ENCODE measurements at places on chromosomes 3 and 15.
A peak's percentile ranks its signal among the peaks of the same experiment; 100 is the strongest.

GRCh38 chr3:115627180-115628074 is 4.1 kb downstream of the GAP43 start:
- DNase-seq = no peak

- DNase-seq = no peak
These were observed 293.0 kb downstream of the UBE2E2 start for GRCh38 chr3:23496165-23496564.

DNA sequence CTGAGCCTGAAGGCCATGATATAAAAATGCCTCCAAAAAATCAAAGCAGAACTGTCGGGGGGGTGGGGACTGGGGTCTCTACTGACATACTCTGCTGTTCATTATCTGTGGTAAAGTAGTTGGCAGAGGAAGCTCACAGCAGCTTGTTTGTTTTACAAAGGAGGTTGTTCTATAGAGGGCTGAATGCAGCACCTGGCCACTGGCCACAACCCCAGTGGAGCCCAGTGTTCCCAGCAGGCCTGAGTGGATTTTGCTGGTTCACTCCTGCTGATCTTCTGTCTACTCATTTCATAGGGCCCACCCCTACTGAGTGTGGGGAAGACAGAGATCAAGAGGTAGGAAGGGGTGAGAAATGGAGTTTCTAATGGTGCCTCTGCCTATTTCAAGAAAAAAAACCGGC is 125.5 kb downstream of the DIPK2A start:
- DNase-seq = no peak

- no peak for DNase-seq
These were observed 1138.4 kb downstream of the SI start for GRCh38 chr3:163939926-163940325.

- no peak for DNase-seq
These were observed 184.3 kb downstream of the AKAP13 start for GRCh38 chr15:85564686-85565085.

DNA sequence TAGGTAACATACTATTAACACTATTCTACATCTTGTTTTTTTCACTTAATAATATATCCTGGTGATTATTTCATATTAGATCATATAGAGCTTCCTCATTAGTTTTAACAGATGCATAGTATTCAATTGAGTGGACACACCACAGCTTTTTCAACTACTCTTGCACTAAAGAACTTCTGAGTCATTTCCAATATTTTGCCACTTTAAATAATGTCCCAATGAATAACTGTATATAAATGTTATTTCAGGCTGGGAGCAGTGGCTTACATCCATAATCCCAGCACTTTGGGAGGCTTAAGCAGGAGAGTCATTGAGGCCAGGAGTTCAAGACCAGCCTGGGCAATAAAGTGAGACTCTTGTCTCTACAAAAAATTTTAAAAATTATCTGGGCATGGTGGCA is 26.9 kb downstream of the MAP1A start:
- DNase-seq = no peak

DNA sequence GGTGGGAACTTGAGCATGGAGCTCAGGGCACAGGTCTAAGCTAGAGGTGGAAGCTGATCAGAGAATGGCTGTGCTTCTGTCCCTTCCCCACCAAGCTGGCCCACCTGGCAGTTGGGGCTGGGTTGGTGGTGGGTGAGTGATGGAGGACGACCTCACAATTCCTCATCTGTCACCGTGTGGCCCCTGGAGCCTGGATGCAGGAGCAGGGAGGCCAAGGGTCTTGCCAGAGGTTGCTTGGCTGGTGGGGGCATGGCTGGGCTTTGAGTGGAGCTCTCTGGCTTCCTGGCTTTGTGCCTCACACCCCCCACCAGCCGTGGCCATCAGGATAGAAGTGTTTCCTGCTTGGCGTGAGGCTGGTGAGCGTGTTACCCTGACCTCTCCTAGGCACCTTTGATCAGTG is 36.0 kb downstream of the FBLN2 start:
- DNase-seq = no peak

DNA sequence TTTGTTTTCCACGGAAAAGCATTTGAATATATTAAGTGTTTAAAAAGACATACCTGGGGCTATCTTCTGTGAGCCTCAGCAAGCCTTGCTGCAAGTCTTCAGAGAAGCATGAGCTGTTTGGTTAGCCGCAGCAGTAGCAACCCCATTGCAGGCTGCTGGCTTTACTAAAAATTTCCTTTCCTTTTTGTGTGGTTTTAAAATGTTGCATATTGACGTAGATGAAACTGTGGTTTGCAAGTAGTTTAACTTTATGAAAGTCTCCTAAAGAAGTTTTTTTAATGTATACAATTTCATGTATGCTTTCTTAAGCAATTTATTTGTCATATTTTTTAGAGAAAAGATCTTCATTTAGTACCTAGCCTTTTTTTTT is at the start of gene GPR171:
GPR171 (minus strand) TSS at position 166 of the 370 bp plus-strand sequence. CDS start 3,830 bp downstream, outside the sequence.
- peak; percentile 85 for DNase-seq

GRCh38 chr3:41163421-41163820 is 35.9 kb upstream of the CTNNB1 start:
- DNase-seq = no peak

DNA sequence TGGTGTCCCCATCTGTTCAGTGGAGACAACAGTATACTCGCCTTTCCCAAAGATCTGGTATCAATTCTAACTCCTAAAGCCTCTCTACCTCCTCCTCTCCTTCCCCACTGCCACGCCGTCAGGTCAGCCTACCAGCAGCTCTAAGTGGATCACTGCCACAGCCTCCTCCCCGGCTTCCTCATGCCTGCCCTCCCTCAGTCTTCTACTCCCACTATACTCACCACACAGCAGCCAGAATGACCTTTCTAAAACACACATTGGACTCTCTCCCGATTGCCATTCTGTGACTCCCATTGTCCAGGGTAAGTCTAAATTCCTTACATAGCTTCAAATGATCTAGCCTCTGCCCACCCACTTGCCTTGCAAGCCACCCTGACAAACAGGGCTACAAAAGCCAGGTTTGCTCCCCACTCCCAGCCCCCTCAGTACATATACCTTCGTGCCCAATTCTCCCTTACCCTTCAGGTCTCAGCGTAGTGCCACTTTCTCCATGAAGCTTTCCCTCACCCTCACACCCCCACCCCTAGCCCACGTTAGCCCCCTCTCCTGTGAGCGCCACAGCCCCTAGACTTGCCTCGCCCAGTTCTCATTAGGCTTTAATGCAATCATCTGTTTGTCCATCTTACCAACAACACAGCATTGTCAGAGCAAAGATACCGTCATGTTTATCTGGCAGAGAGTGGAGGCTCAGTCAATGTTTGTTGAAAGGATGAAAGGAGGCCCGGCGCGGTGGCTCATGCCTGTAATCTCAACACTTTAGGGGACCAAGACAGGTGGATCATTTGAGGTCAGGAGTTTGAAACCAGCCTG is 9.5 kb upstream of the SEMA7A start:
- no peak for DNase-seq

GRCh38 chr3:122535964-122536631 is 21.4 kb upstream of the KPNA1 start:
- DNase-seq = no peak

DNA sequence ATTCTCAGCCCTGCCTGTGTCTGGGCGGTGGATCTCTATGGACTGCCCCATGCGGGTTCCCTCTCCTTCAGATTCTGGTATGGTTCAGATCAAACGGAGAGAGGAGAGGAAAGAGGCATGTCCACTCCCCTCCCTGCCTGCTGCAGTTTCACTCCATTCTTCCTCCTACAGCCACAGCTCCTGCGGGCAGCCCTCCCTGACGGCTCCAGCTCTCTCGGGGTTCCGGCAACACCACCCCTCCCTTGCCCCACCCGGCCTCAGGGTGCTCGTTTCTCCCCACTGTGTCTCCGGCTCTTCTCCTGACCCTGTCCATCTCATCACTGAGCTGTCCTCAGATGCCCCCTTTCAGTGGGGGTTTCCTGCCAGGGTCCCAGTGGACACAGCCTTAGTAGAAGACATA is 13.9 kb downstream of the TRH start:
- no peak for DNase-seq

DNA sequence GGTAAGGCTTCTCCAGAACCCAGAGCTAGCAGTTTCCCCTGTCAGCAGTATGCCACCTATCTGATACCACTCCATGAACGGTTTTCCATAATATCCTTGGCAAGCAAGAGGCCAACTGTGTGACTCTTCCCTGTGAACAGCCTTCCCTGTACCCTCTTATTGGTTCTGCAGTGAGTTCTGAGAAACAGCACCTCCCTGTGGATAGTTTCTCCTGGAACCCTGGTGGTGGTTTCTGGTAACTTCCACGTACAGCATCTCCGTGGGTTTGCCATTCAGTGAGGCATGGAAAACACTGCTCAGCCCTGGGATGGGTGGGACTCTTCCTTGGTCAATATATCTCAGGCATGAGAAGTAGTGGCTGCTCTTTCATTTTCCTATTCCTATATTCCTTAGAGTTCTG is 19.4 kb upstream of the SERPINI2 start:
- DNase-seq = no peak

- no peak for DNase-seq
These were observed 25.1 kb downstream of the PIK3CB start for GRCh38 chr3:138809500-138810256.

GRCh38 chr3:101779822-101780381 is 891 bp downstream of the NXPE3 start:
- no peak for DNase-seq

DNA sequence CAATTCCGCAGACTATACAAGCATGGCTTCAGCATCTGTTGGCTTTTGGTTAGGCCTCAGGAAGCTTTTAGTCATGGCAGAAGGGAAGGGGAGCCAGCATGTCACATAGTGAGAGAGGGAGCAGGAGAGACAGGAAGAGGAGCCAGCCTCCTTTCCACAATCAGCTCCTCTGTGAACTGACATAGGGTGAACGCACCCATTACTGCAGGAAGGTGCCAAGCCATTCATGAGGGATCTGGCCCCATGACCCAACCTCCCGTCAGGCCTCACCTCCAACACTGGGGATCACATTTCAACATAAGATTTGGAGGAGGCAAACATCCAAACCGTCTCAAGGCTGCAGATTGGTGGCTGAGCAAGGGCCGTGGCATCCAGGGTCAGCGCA is 106.3 kb downstream of the LRRK1 start:
- DNase-seq = no peak

DNA sequence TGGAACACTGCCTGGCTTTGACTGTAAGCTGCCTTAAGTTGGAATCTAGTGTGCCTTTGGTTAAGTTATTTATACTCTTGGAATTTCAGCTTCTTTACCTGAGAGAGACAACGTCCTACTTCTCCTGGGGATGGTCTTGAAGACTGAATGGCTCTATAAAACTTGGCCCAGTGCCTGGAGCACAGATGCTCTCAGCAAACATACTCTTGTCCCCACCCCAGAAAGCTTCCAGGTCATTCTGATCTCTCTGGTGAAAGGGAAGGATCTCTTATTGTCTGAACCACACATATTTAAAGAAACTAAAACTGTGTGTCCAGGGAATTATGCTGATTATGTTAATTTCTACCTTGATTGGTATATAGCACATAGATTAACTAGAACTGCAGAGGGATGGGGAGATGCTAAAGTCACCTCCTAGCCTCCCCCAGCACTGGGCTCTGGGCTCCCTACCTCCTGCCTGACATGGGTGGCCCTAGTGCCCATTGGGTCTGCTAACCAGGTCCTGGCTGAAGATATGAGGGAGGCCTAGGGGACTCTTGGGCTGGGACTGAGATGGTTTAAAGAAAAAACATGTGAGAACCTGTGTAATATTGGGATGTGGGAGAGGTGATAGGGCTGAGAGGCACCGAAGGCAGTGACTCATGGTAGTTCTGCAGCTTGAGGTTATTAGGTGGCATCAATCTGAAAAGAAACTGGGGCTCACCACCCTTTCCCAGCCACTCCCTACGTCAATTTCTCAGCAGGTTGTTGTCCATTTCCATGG is 171.0 kb downstream of the RPLP1 start:
- DNase-seq = no peak

DNA sequence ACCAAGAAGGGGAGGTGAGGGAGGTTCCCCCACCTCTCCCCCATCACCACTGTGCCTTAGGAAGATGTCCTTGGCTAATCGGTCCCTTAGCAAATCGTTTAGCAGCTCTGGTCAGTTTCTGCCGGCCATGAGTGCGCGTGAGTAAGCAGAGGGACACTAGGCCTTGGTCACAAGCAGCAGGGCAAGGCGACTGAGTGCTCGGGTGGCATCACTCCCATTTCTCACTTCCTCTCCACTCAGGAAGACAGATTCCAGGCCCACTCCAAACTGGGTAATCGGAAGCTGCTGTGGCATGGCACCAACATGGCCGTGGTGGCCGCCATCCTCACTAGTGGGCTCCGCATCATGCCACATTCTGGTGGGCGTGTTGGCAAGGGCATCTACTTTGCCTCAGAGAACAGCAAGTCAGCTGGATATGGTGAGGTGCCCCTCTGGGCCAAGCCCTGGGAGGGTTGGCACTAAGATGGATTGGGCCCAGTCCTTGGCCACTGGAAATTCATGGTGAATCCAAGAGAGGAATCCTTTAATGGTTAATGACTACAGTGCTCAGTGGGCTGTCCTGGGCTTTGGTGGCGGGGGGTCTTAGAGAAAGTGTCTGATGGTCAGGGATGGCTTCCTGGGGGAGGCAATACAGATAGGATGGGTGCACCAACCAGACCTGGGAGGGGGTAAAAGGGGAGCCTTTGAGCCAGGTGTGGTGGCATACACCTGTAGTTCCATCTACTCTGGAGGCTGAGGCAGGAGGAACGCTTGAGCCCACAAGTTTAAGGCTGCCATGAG is 4.0 kb downstream of the PARP3 start:
- no peak for DNase-seq

GRCh38 chr15:86919581-86919980 is 839.9 kb downstream of the AGBL1 start:
- DNase-seq = no peak

GRCh38 chr3:40821315-40821714 is 296.6 kb downstream of the ZNF621 start:
- no peak for DNase-seq

DNA sequence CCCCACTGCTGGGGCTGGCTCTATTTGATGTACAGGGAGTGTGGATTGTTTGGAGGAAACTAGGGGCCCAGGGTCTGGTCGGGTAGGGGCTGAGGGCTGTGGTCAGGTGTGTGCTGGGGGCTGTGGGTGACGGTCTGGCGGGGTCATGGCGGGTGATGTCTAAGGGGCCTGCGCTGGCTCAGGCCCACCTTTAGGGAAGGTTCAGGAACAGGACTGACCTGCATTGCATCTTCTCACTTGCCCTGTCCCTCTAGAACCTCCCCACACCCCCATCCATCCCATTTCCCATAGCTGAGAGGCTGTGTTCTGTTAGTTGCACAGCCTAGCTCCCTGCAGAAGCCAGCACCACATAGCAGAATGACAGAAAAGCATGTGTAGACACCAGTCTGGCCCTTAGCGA is 39.1 kb downstream of the SCN5A start:
- no peak for DNase-seq

GRCh38 chr3:154745929-154746328 is 315.9 kb upstream of the GPR149 start:
- no peak for DNase-seq

GRCh38 chr15:32979710-32980109 is 214.8 kb downstream of the FMN1 start:
- DNase-seq = no peak

DNA sequence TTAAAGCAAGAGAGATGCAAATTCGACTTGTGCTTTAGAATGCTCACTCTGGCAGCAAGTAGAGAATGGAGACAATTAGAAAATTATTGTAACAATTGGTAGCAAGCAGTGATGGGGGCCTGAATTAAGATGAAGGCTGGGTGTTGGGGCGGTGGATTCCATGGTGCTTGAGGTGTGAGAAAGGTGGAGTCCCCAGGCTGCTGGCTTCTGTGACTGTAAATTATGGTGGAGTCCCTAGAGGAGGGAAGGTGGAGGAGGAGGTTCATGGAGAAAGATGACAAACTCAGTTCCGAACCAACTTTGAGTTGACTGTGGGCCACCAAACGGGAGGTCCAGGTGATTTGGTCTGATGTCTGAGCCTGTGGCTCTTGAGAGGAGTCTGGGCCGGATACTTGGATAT is 10.7 kb upstream of the SMAD3 start:
- no peak for DNase-seq

- DNase-seq = no peak
These were observed 539.8 kb downstream of the FGF12 start for GRCh38 chr3:192187485-192188051.

Measured in central memory CD4-positive, alpha-beta T cell (primary cell).